ENCODE measurements at places on chromosomes 3 and 15.

DNA sequence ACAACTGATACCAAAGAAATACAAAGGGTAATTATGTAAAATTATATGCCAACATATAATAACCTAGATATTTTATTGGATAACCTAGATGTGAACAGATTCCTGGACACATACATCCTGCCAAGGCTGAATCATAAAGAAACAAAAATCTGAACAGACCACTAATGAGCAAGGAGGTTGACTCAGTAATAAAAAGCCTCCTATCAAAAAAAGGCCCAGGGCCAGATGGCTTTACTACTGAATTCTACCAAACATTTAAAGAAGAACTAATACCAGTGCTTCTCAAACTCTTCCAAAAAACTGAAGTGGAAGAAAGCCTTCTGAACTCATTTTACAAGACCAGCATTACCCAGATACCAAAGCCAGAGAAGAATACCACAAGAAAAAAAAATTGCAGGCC is 32.4 kb downstream of the THBS1 start:
- DNase-seq, result no peak

DNA sequence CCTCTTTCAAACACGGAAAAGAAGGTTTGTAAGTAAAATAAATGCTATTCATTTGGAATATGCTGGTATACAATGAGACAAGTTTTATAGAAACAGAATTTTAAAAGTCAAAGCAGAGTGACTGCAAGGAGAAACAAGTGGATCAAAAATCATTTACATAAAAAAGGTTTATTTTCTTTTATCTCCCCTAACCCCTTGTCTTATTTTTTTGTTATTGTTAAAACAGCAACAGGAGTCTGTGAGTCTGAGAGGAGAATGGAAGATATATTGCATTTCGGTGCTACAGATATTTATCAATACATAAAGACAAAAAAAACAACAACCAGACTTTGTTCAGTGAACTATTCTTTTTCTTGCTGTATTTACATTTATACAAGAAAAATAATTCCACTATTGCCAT is 1116.4 kb downstream of the OTOL1 start:
- no peak for DNase-seq

- DNase-seq, result peak; percentile 21
These were observed 22.9 kb downstream of the PDIA5 start for GRCh38 chr3:123089611-123090331.

DNA sequence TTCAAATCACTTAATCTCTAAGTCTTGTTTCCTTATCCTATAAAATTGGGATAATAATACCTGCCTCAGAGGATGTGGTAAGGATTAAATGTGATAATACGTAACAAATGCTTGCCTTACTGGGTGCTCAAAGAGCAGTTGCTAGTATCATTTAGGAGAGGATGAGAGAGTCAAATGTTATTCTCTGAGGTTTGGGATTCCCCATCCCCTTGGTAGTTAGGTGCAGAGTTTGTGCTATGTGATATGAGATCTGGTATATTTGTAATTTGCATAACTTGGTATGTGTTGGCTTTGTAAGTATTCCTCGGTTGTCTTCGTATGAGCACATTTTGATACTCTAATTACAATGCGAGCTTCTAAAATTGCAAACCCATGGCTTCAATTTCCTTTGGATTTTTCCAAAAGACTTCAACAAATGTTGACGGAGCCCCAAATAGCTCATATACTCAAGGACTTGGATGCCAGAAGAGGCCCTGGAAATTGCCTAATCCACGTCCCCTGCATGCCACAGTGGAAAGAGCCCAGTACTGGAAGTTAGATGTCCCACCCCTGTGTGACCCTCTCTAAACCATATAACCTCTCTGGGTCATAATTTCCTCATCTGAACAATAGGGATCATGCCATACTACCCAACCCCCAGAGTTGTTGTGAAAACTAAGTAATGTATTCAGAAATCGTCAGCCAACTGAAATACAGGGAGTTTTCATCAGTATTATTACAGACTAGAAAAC is 85.0 kb downstream of the FBN1 start:
- no peak for DNase-seq

- DNase-seq, result no peak
These were observed 8.6 kb downstream of the SCN5A start for GRCh38 chr3:38640661-38641452.

- no peak for DNase-seq
These were observed 441.1 kb upstream of the MDFIC2 start for GRCh38 chr3:70753572-70753971.

- no peak for DNase-seq
These were observed 16.3 kb upstream of the EMC3 start for GRCh38 chr3:10002951-10003350.

DNA sequence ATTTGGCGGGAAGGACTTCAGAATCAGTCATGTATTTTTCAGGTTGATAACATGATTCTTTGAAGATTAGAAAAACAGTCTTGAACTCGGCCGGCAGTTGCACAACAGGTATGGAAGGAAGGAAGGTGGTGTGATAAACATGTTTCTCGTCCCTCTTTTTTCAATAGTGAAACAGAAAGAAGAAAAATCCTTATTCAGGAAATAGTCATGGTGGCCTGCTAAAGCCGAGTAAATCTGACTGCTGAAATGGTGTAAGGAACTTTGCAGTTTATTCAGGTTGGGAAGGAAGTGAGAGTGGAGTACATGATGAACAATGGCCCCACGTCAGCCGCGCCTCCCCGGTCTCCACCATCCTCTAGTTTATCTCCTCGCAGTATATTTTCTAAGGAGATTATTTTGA is 6.7 kb downstream of the RASGRP1 start:
- DNase-seq, result no peak

DNA sequence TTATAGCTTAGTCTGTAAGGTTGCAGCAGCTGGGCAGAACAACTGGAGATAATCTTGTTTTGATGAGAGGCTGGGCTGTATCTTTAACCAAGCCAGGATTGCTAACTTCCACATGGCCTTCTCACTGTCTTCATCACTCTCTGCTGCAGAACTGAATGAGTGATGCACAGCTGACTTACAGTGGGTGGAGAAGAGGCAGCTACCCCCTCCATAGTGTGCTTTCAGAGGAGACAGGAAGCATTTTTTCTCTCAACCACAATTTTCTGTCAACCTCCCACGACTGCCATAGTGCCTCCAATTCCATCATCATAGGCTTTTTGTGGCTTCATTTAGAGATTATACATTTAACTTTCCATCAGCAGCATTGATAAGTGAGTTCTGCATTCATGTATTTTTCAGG is 168.2 kb downstream of the CLSTN2 start:
- DNase-seq, result no peak

DNA sequence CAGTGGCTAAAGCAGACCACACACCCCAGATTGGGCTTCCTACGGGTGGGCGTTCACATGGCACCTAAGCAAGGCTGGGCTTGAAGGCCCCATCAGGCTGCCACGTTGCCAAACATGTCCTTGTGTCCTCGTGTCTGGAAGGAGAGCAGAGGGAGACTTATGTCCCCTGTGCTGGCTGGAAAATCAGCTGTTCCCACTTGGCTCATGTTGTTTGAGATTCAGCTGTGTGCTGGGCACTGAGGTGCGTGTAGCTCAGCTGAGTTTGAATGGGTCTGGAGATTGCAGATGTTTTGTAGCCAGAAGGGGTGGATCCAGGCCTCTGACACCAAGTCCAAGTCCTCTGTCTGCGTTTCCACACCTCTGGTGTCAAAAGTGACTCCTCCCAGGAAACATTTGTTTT is 34.6 kb downstream of the RLBP1 start:
- no peak for DNase-seq

DNA sequence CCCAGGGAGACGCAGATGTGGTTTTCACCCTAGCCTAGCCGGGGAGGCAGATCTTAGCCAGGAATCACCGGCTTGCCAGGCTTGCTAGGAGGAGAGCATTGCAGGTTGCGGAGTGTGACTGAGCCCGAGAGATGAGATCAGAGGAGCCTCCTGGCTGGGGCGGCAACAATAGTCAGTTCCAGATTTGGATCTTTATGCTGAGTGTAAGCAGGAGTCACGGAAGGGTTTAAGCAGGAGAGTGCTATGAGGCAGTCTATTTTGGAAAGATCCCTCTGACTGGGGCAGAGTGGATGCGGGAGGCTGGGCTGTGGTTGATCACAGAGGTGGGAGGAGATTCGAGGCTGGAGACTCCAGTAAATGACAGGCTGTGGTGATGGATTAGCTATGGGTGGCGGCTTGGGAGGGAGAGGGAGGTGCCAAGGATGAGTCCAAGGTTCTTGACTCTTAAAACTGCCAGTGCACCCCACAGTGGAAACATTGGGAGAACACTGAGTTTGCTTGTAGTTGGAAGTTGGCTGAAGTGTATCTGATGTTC is 10.4 kb upstream of the BAHD1 start:
- no peak for DNase-seq

DNA sequence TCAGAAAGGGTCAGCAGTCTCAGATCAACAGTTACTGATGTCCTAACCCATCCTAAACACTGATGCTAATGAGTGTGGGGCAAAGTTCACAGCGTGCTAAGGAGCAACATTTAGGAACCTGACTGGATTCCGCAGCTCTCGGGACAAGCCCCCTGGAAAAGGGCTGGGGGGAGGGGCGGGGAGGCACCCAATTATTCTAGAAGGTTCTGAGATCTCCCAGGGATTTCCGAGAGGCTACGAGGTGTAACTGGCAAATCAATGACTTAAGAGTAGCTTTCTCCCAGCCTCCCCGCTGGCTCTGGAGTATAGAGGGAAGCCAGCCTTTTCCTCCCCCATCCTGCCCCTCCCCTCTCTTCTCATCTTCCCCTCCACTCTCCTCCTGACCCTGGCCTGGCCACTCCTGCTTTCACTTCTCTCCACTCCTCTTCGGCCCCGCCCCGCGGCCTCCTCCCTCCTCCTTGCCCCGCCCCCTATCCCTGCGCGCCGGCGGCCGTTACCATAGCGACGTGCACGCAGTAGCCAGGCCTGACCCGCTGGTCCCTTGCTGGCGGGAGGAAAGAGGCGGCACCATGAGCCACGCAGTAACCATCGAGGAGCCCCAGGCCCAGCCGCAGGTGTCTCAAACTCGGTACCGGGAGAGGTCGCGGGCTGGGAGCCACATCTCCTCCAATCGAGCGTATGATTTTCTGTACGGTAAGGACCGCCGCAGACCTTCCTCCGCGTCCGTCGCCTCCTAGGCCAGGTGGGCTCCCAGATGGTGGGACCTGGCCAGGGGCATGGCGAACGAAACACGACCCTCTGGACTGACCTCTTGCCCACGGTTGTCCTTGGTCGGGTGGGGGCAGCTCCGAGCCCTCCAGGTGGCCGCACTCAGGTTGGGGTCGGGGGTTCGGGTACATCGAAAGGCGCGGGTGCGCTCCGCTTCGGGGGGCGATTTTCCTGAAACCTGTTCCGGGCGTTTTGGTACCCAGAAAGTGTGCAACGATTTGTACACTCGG is at the start of gene CFAP91:
Gene CFAP91 (plus strand): TSS at position 493 of the 998 bp plus-strand sequence. CDS start 77 bp downstream, at position 570.
- DNase-seq, result peak; percentile 89

GRCh38 chr15:39194106-39194830 is 386.6 kb upstream of the THBS1 start:
- DNase-seq, result no peak

DNA sequence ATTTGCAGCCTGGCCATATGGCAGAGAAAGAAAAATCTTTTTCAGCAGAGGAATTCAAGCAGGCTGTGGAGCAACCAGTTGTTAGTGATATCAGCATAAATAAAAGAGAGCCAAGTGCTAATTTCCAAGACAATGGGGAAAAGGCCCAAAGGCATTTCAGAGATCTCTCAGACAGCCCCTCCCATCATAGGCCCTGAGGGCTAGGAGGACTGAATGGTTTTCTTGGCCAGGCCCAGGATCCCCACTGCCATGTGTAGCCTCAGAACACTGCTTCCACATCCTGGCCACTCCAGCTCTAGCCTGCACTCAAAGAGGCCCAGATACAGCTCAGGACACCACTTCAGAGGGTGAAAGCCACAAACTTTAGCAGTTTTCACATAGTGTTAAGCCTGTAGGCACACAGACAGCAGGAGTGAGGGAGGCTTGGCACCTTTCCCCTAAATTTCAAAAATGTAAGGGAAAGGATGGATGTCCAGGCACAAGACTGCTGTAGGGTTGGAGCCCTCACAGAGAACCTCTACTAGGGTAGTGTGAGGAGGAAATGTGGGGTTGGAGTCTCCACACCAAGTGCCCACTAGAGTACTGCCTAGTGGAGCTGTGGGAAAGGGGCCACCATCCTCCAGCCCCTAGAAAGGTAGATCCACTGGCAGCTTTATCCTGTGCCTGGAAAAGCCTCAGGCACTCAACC is 191.4 kb downstream of the TBL1XR1 start:
- DNase-seq, result no peak
